Thoracic aorta (tissue), 2 donors: ENCODE measurements at places on chromosomes 5 and 9. TPM values are rescaled to one million over a fixed set of nuclear protein-coding genes. Genes with fewer than 3 reads are reported as not detected.

DNA sequence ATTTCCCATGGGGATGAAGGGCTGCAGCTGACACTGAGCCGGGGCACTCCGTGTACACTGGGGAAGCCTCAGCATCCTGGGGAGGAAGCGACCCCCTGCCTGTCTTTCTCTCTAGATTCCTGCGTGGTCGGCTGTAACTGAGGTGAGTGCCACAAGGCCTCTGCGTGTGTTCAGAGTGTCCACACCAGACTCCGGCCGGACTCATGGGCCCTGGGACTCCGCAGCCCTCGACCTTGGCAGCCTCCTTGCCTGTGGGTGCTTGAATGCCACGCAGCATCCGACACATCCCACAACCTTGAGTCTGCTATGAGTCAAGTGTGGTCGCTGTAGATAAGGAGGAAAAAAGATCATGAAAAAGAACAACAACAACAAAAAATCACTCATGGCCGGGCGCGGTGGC is 23.4 kb downstream of the PAEP start:
- no peak for DNase-seq

The PTGDS gene
- total RNA-seq, result 66.1 TPM

DNA sequence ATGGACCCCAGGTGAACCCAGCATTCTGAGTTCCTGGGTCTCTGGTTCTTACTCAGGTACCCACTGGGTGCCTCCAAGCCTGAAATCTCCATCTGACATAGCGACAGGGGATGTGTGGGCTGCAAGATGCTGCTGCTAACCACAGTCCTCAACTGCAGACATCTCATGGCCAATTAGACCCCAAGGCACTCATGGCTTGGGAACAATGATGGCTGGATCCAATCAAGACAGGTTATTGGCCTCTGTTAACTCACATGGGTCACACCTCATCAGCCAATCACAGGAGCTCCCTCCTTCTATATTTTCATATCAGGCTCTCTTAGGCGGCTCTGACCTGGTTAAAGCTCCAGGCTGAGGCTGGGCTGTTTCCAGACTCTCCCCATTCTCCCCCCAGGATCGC is 57.0 kb downstream of the CXXC5 start:
- DNase-seq, result no peak

The ACOT12 gene
- not detected for total RNA-seq

GRCh38 chr5:107217721-107218130 is 453.0 kb downstream of the EFNA5 start:
- DNase-seq, result peak; percentile 70

The CTNND2 gene
- total RNA-seq, result not detected

The DNAJC25 gene
- total RNA-seq, result 10.2 TPM

The IL9 gene
- not detected for total RNA-seq

The PTBP3 gene
- total RNA-seq, result 55.6 TPM

DNA sequence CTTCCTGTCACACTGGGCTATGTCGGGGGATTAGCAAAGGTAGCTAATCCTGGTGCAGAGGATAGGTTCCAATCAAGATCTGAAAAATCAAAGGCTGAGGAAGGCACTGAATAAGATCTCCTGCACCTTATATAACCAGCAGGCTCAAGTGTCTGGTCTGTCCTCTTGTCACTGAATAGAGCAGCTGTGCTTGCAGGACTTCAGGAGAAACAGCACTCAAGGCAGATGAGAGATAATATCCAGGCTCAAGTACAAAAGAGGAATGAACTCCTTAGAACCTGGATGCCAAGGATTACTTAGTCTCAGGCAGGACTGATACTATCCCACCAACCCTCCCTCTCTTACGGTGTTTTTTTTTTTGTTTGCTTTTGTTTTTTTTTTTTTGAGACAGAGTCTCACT is 108.8 kb upstream of the LRRTM2 start:
- no peak for DNase-seq

DNA sequence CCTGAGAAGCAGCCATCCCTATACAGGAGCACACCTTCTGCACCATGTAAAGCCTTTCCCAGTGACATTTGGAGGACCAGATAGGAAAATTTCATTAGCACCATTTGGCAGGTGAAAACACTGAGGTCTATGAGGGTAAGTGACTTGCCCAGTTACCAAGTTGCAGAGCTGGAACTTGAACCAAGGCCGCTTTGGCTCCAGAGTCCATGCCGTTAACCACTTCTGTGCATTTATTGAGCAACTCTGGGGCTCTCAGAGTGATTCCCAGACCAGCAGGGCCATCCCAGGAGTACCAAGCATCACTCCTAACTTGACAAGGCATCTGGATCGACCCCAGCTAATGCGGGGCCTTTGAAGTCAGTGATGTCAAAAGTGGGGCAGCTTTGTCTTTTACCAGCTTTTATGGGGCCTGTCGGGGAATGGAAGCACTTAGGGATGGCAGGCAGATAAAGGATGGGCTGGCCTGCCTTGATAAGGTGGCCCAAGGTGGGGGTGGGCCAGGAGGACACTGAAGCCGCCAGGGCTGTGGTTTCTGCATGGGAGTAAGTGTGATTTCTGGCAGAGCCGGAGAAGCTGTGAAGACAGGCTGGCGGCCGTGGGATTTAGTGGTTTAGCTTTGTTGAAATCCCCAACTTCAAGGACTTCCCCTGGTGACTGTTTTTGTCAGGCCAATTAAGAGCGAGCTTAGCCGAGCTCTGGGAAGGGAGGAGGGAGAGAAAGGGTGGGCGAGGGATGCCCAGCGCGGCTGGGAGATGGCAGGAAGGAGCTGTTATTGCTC is 127.3 kb downstream of the MACROH2A1 start:
- no peak for DNase-seq

DNA sequence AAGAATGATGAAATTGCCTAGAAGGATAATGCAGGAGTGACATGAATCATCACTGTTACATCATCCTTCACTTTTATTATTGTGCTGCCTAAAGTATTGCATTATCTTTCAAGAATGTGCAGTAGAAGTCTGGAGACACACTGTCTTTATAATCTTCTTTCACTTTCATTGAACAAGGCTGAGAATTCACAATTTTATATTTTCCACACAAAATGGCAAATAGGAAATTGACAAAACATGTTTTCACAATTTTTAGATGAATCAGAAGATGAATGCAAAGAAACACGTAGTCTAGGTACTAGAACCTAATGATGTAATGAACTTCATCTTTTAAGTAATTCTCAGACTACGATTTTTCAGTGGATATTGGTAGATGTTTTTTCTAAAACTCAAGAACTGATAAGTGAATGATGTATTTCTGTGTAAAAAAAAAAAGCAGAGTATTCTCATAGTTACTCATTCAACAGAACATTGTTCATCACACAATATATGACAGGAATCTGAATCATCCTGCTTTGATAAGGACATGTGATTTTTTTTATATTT is 131.5 kb upstream of the GRHPR start:
- no peak for DNase-seq

DNA sequence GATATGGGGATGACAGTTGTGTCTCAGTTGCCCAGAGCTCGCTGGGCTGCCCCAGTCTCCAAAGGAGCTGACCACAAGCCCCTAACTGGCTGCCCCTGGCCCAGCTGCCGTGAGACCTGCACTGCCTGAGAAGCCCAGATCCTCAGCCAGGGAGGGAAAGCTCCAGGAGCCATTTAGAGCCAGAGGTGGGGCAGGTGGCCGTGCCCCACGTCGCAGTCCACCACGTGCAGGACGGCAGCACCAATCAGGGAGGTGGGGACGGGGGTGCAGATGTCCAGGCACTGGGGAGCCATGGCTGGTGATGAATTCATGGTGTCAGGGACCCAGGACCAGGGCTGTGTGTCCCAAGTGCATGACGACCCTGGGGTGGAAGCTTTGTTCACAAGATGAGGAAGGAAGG is 13.4 kb downstream of the PRRX2 start:
- DNase-seq, result no peak

GRCh38 chr9:3012245-3012644 is 168.3 kb upstream of the PUM3 start:
- DNase-seq, result no peak

The PDE6A gene
- total RNA-seq, result not detected

- no peak for DNase-seq
Measured at GRCh38 chr9:87639949-87640348, 86.0 kb upstream of the CTSL start.

DNA sequence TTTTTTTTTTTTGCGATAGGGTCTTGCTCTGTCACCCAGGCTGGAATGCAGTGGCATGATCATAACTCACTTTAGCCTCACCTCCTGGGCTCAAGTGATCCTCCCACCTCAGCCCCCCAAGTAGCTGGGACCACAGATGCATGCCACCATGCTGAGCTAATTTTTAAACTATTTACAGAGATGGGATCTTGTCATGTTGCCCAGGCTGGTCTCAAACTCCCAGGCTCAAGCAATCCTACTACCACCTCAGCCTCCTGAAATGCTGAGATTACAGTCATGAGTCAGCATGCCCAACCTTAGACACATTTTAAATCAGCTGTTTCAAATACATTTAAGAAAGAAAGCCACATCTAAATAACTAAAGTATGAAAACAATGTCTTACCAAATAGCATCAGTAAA is 439.0 kb downstream of the EBF1 start:
- no peak for DNase-seq

The PALM2AKAP2 gene
- 45.9 TPM for total RNA-seq

- DNase-seq, result no peak
Measured at GRCh38 chr5:78472469-78473106, 112.2 kb downstream of the SCAMP1 start.

The ANKRD18A gene
- not detected for total RNA-seq

DNA sequence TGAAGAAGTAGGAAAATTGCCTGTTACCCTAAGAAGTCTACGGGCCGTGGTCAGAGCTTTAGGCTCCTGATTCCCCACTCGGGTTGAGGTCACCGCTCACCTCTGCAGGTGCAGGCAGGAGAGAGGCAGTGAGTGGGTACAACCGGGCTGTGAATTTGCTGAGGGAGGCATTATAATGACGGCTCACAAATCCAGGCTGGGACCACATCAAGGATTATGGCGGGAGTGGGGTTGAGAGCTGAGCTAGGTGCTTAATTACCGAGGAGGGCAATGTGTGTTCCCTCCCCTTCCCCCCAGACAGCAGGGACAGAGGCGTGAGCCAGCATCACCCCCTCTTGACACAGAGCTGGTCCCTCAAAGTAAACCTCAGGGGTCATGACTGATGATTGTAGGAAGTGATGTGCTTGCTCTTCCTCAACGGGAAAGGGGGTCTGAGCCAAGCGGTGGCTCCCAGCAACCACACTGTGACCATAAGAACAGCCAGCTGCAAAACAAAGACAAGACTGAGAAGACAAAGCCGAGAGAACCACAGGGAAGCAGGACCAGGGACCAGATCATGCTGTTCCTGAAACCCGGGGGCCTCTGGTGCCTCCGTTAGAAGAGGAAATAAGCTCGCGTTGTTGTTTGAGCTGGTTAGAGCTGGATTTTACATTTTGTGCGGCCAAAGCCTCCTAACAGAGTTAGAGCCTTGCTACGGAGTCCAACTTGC is 77.7 kb downstream of the OLFM1 start:
- DNase-seq, result no peak

- DNase-seq, result no peak
Measured at GRCh38 chr9:23586906-23587305, 239.1 kb downstream of the ELAVL2 start.

DNA sequence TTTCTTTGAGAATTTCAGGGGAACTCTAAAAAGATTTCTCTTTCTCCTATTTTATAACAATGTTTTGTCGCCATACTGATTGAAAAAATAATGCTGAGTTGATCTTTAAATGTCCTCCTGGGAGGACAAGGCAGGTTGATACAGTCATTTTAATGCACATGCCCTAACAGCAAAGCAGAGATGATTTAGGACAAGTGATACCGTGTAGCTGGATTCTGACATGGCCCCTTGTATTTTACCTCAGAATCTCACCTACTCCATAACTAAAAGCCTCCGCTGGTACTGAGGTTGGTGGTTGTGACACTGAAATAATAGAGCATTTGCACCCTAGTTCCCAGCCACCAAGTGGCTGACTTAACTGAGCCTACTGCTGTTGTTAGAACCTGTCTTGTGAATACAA is 811 bp upstream of the LRRTM2 start:
- DNase-seq, result no peak

- DNase-seq, result no peak
Measured at GRCh38 chr5:160463740-160464465, 42.2 kb downstream of the PTTG1 start.

The RNF38 gene
- total RNA-seq, result 37.0 TPM

- DNase-seq, result no peak
Measured at GRCh38 chr9:117516676-117517632, 102.1 kb upstream of the ASTN2 start.

The LEAP2 gene
- not detected for total RNA-seq

GRCh38 chr9:7613931-7614330 is 185.6 kb downstream of the DMAC1 start:
- DNase-seq, result no peak

GRCh38 chr5:56245481-56245880 is 12.4 kb upstream of the ANKRD55 start:
- no peak for DNase-seq

- DNase-seq, result no peak
Measured at GRCh38 chr9:134944351-134944802, 26.7 kb upstream of the FCN1 start.

The ANKRD18B gene
- not detected for total RNA-seq

DNA sequence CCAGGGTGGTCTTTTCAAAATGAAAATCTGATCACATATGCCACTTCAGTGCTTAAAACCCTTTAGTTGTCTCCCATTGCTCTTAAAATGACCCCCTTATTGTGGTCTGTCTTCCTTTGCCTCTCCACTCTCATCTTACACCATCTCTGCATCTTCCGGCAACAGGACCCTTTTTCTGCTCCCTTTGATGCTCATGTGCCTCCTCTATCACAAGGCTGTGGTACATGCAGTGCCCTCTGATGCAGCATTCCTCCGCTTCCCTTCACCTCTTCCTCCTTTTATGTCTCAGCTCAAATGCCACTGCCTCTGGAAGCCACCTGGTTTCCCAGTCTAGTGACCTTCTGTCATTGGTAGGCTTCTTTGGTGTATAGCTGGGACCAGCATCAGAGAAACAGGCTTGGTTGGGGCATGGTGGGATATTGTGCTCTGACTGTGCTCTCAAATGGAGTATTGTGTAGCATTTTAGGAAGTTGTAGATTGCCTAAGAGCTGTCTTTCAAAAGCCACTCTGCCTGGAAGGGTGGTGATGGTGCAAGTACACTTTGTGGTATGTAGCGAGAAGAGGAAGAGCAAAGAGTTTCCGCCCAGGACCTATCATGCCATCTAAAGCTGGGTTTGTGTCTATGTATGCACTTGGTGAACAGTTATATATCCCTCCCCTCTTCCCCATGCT is 28.1 kb downstream of the ARHGAP26 start:
- DNase-seq, result no peak

The CLIC3 gene
- 1.4 TPM for total RNA-seq

The CARTPT gene
- 39.4 TPM for total RNA-seq

DNA sequence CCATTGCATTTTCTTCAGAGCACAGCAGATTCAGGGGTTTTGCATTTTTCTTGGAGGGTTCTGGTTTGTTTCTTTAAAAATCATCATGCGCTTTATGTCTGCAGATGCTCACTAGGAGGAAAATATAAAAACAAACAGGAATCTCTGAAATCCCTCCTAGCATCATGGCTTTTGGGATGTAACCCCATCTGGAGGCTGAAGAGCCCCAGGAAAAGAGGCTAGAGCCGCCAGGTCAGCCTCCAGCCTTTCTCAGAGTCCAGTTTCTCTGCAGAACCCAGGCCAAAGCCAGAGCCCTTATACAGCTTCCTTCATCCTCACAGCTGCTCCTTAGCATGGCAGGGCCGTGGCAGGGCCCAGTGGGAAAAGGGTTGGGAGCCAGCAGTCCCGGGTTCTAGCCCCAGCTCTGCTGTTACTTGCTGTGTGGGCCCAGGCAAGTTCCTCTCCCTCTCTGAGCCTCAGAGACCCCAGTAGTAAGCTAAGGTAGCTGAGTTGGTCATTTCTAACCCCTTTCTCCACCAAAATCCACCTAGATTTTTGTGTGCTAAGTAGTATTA is 62.1 kb downstream of the PAX5 start:
- DNase-seq, result no peak
